ENCODE measurements at places on chromosomes 4 and X.

DNA sequence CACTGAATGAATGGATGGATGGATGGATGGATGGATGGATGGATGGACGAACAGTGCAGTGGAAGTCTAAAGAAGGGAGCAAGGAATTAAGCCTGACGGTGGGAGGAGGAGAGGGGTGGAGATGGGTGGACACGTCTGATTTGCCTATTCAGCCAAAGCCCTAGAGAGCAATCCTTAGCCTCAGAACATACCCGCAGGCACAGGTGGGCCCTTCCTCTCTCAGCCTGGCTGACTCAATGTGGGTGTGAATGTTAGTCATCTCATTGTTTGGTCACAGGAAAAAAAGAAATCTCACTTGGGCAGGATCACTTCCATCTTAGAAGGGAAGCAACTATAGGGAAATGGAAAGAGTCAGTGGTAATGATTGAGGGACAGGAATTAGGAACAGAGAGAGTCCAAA is 165.9 kb downstream of the PJA1 start:
- DNase-seq = no peak

- DNase-seq = no peak
Observed at GRCh38 chr4:151302432-151302831, 23.0 kb downstream of the SH3D19 start.

- no peak for DNase-seq
Observed at GRCh38 chrX:724256-724655, 93.7 kb downstream of the SHOX start.

GRCh38 chr4:159725571-159725970 is 622.7 kb downstream of the RAPGEF2 start:
- DNase-seq = no peak

DNA sequence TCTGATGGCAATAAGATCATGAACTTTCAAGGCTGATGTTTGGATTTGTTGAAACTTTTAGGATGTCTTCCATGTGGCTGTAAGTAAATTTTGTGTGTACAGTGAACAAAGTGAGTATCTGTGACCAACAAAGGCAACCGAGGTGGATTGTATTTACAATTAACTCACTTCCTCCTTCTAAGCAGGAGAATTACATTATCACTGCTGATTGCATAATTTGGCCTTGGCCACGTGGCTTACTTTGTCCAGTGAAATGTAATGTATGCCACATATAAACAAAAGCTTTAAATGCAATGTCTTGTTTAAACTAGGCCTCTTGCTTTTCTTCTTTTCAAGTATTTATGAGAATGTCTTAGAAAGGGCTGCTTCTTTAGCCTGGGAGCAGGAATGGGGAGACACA is 66.3 kb upstream of the MAD2L1 start:
- no peak for DNase-seq

DNA sequence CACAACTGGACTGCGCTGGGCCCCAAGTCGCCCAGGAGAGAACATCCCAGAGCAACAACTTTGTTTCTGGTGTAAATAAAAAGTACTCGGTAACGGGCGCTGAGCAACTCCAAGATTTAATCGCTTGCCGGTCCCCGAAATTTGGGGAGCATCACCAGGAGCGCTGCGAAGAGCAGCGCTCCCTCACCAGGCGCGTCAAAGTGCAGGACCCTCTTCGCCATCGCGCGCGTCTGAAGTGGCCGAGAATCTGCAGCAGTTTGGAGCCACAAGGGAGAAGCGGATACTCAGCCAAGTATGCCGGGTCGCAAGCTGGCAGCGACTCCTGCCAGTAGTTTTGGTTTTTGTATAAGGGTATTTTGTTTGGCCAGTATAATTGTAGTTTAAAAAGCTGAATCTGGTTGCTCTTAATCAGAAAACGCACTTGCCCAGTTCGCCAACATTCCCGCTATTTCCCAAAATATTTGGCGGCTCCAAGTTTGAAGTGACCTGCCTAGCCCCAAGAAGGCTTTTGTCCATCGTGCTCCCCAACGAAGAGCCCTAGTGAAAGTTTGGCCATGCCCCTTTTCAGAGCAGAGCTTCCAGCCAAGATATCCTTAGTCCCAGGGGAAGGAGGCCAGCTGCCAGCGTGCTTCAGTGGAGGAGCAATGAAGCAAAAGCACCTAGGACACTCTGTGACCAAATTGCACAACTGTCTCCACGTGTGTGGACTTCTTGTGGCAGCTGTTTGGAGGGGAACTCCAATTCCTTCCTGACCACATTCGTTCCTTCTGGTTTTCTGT is 557 bp upstream of the KDR start:
- DNase-seq = no peak

GRCh38 chr4:186487726-186488125 is 67.6 kb downstream of the MTNR1A start:
- DNase-seq = no peak

- no peak for DNase-seq
Observed at GRCh38 chr4:8940792-8941491, 69.3 kb upstream of the HMX1 start.

GRCh38 chr4:173169428-173170181 is 994 bp downstream of the GALNT7 start:
- no peak for DNase-seq

- DNase-seq = no peak
Observed at GRCh38 chrX:72216973-72217372, 21.9 kb downstream of the ERCC6L start.

DNA sequence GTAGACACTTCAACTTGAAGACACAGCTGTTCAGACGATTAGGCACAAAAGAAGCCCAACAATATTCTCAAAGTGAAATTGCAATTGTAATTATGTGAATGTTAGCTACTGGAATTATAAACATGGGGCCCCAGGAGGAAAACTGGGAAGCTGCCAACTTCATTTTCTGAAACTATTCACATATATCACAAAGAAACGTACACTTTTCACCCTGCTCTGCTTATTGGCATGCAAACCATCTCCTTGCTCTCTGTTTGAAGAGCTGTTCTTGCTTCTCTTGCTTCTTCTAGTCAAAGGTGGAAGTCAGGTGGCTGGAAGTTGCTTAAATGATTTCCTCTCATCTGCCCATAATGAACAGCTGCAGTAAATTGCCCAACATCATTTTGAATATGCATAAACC is 320.1 kb downstream of the CFAP299 start:
- DNase-seq = no peak

- DNase-seq = no peak
Observed at GRCh38 chr4:179285696-179286095, 1843.5 kb upstream of the AGA start.

- DNase-seq = peak; percentile 30
Observed at GRCh38 chrX:39613482-39613995, 484.2 kb downstream of the BCOR start.

- DNase-seq = no peak
Observed at GRCh38 chrX:50971395-50971794, 60.9 kb downstream of the BMP15 start.

- DNase-seq = no peak
Observed at GRCh38 chr4:106426069-106426468, 57.5 kb upstream of the GIMD1 start.

DNA sequence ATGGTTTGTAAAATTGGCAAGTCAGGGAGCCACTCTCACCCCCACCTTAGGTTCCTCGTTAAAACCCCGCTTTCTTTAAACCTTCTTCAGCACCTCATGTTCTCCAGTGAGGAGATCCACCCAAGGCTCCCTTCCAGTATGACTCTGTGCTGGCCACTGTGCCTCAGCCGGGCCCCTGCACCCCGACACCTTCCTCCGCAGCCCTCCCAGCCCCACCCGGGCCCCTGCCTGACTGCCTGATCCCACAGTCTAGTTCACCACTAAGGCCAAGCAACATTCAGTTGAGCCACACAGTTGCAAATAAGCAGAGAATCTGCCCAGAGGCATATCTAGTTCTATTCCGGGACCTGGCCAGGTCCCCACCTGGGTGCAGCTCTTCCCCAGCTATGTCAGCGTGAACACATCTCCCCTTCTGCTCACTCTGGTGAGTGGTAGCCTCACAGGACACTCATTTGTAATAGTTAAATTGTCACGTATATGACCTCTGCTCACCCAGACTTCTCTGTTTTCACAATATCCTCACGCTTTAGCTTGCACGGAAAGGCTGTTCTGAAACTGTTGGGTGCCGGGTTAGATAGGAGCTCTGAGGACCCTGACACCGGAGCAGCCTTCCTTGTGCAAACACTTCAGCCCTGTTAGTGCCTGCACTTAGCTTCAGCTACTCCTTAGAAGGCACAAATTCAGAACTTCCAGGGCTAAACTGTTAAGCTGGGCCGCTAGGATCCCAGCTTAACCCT is 146.8 kb downstream of the DCTD start:
- no peak for DNase-seq

- no peak for DNase-seq
Observed at GRCh38 chr4:156609421-156609820, 362.2 kb downstream of the PDGFC start.

GRCh38 chrX:134461437-134461836 is 1.5 kb downstream of the HPRT1 start:
- DNase-seq = no peak

DNA sequence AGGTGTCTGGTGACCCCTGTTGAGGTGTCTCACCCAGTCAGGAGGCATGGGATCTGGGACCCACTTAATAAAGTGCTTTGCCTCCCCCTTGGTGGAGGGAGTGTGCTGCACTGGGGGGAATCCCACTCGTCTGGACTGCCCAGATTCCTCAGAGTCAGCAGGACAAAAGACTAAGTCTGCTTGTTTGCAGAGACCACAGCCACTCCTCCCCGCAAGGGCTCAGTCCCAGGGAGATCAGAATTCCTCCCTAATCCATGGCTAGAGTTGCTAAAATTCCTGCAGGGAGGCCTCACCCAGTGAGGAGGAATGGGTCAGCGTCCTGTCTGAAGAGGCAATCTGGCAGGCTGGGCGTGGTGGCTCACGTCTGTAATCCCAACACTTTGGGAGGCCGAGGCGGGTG is 442.2 kb downstream of the PABPC4L start:
- DNase-seq = no peak

DNA sequence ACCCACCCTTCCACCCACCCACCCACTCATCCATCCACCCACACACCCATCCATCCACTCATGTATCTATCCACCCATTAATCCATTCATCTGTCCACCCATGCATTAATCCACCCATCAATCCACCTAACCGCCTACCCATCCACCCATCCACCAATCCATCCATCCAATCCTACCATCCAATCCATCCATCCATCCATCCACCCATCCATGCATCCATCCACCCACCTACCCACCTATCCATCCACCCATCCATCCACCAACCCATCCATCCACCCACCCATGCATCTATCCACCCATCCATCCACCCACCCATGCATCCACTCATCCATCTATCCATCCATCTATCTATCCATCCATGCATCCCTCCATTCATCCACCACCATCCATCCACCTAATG is 34.8 kb upstream of the AFAP1 start:
- DNase-seq = no peak

GRCh38 chrX:31500921-31501320 is 429.1 kb upstream of the FTHL17 start:
- DNase-seq = no peak

- no peak for DNase-seq
Observed at GRCh38 chrX:1222531-1223241, 10.2 kb upstream of the CRLF2 start.
